ENCODE measurements at places on chromosomes 12 and 14.

DNA sequence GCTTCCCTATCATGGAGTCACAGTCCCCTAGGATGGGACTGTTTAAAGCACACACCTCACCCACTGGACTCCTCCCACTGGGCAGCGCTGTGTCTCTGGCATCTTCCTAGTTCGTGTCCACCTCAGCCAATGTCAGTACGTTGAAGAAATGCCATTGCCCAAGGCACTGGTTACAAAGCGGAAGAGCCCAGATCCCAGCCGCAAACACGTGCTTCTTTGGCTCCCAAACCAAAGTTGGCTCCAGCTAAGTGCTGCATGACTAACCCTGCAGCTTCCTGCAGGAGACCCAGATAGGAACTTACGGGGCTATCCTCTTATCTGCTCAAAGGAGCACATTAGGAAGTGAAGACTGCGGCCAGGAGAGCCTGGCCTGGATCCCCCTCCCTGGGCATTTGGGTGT lies 9.3 kb downstream of the SYNE3 start:
- DNase-seq, result no peak

GRCh38 chr12:117545216-117545615 lies 183.8 kb upstream of the NOS1 start:
- no peak for DNase-seq

GRCh38 chr12:45517381-45517780 lies 212.1 kb upstream of the ARID2 start:
- DNase-seq, result peak; percentile 21

- no peak for DNase-seq
Observed at GRCh38 chr12:56629459-56630179, 507 bp downstream of the BAZ2A start.

GRCh38 chr12:99092100-99092851 lies 447.2 kb downstream of the APAF1 start:
- DNase-seq, result no peak

DNA sequence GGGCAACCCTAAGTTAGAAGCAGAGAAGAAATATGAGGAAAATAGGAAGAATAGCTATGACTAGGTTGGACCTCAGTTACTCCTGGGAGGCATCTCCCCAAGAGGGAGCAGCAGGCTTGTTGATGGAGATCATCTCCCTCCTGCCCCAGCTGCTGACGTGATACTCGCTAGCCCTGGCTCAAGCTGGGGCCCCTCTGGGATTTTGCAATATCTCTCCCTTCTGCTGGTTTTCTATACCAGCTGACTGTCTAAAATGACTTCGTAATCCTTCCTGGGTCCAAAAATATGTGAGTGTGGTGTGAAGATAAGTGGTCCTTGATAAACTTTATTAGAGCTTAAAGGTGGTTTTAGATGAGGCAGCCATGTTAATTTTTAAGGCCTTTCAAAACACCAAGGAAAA lies 4.5 kb upstream of the HECTD4 start:
- DNase-seq, result peak; percentile 52

DNA sequence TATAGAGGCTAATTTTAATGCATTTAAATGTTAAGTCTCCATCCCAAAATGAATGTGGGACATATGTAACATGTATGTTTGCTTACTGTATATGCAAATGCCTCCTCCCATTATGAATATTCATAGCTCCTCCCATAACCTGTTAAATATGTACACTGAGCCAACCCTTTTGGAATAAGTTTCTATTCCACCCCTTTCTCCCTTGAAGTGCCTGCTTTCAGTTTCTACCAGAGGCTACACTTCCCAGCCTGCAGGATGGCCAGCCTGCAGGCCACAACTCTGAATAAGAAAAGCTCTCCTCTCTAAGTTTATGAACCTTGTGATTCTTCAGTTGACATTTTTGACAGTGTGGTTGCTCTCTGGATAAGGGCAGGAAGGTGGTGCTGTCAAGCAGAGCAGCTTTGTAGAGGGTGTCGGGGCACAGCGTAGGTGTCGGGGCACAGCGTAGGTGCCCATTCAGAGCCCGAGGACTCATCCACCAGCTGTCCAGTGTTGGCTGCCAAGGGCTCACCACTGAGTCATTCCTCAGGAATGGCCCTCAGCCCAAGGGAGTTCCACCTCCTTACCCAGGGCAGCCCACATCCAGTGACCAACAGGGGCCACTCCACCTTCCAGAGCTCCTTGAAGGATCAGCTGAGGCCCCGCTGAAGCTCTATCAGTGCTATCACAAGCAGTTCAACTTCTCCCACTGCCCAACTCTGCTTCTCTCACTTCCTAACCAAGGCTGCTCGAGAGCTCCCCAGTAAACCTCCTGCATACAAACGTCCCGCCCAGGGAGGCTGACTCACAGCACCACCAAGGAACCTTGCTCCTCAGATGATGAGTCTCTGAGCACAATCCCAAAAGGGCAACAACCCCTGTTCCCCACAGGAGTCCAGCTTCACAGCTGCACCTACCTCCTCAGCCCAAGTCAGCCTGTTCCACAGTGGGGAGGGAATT lies 31.4 kb downstream of the VWF start:
- no peak for DNase-seq

- peak; percentile 89 for DNase-seq
Observed at GRCh38 chr12:121697093-121697698, 15.4 kb upstream of the TMEM120B start.

DNA sequence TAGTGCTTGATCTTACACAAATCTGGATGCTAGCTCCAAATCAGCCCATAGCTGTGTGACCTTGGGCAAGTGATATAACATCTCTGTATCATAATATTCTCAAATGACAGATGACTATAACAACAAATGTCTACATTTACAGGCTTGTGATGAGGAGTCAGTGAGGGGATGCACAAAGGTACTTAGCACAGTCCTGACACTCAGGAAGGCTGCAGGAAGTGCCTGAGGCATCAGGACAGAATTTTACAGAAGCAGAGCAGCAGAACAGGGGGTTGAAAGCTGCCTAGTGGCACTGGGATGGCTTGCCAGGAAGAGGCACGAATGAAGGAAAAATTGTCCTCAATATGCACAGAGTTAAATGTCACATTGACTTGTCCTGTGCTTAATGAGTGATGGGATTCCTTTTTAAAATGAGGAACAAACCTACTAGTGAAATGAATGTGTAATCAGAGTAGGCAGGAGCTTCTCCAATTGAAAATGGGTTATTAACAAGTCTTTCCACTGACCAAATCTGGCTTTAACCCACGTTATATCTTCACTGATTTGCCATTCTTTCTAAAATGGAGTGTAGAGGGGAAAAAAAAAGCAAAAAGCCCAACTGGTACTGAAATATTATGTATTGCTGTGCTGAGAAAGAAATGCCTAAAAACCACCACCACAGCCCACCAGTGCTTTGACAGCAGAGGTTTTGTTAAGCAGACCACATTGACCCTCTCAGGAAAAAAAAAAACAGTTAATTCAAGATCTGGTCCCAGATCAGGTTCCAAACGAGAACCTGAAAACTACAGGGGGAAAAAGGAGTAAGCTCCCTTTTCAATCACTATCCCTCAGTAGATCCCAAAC lies 11.6 kb downstream of the BTG1 start:
- peak; percentile 17 for DNase-seq

DNA sequence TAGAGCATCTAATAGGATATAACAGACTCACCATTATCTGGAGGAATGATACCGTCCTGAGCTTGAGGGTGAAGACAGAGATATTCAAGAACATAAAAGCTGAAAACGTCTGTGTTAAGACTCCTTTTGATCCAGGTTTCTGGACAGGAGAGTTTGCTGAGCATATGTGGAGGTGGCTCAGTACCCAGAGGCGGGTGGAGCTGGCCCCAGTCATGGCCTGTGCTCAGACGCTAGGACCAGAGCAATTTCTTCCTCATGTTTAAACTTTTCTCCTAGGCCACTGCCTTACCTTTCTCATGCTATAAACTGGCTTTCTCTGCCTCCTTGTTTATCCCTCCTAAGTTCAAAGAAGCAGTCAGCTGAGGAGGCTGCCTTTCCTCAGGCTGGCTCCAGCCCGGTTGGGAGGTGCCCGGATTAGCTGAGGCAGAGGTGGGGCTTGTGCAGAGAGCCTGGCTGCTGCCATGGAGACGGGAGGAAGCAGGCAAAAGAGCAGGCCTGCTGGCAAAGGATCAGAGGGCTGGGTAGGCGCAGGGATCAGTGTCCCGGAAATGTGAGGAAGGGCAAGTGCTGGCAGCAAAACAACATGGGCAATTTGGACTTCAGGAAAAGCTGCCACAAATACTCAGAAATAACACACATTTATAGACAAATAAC lies 13.7 kb downstream of the COA8 start:
- DNase-seq, result peak; percentile 88

DNA sequence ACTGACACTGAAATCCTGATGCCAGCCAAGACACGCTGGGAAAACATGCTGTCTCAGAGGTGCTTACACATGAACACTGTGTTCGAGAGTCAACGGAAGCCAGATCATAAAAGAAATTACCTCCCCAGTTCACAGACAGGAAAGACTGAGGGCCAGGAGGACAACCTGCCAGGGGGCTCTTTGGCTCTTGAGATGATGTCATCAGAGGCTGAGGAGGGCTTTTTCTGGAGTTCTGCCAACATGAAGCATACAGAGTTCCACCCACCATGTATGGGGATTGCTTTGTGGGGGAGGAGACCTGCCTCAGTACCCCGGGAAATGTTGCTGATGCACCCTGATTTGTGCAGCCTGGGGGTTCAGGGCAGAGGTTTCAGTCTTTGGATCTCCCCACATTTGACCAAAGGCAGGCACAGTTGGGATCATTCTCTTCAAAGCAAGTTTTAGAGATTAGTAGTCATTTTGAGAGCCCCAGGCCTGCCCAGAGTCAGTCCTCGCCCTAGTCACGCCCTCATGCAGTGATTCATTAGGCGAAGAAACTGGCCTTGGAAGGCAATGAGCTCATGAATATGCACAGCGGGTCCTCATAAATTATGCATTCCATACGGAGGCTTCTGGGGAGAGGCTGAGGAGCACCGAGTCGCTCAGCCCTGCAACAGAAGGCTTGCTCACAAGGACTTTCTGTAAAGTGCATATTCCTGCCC lies 34.9 kb upstream of the EML1 start:
- DNase-seq, result peak; percentile 74

DNA sequence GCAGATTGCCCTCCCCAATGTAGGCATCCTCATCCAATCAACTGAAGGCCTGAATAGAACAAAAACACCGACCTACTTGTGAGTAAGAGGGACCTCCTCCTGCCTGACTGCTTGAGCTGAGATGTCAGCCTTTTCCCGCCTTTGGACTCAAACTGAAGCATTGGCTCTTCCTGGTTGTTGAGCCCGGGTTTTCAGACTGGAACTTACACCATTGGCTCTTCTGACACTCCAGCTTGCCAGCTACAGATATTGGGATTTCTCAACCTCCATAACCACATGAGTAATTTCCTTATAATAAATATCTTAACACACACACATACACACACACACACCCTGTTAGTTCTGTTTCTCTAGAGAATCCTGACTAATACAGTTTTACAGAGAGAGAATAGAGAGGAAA lies 173.4 kb upstream of the NTF3 start:
- DNase-seq, result no peak

Measured in eye (tissue), 1 donor.